Activated CD8-positive, alpha-beta memory T cell treated with anti-CD3 and anti-CD28 coated beads, Interleukin-2, amount 50 U/mL, for 4 hours (primary cell): ENCODE measurements at places on chromosomes 1 and 21.

DNA sequence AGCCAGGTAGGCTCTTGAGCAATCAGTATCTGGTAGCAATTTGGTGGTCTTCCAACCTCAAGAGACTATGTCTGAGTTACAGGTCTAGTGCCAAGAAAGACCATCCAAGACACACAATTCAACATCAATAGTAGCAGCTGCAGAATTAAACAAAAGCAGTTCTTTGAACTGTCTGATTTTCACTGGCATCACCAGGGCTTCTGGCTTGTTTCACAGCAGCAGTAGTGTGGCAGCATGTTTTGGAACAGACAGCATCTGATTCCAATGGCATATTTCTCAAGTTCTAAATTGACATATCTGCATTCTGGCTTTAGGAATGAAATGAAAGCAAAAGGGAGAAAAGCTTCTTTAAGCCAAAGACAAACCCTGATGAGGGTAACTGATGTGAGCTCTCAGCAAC, 334.7 kb upstream of the PRMT6 start:
- DNase-seq = no peak

DNA sequence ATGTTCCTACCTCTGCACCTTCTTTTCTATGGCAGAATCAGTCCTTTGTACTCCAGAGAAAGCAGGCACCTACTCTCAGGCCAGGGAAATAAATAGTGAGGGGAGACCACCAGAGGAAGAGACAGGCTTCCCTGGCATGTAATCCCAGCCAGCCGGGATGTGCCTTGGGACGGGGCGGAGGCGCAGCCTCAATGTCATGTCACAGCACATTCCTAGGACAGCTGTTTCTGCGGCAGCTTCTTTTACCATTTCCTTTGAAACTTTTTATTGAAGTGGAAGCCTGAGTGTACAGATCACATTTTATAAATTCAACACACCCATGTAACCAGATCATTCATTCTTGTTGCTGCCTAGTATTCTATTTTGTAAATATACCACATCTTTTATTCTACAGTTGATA, 67.9 kb upstream of the ZNF326 start:
- no peak for DNase-seq

- no peak for DNase-seq
Observed at GRCh38 chr1:54703471-54703870, 12.2 kb upstream of the TTC4 start.

DNA sequence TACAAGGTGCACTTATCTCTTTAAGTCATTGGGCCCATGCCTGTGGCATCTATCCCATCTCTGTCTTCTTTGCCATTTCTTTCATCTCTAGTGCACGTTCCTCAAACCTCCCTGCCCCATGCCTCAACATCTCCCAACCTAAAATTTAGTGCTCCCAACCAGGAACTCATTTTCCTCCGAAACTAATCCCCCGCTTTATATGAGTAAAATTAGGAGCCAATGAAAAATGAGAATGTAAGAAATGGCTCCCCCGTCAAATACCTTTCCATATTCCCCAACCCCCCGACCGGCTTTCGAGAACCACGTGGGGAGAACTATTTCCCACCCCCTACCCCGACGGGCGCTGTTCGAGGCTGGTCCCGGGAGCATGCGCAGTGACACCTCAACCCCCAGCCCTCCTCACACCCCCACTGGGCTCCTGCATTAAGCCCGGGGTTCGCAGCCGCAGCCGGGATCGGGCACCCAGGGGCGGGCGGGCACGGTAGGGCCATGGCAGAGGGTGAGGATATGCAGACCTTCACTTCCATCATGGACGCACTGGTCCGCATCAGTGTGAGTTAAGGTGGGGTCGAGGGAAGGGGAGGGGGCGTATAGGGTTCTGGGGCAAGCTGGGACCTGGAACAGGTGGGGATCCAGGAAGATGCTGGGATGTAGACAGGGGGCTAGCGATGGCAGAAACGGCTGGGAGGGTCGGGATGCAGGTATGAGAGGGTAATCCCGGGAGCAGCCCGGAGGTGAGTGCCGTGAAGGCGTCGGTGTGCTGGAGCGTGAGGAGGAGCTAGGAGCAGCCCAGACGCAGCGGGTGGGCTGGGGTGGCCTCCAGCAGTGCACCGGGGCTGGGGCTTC, at the start of gene TRIM46:
TSS of gene TRIM46 (plus strand) at position 372 of the 846 bp plus-strand sequence. CDS start at position 490, 118 bp downstream.
- peak; percentile 69 for DNase-seq

DNA sequence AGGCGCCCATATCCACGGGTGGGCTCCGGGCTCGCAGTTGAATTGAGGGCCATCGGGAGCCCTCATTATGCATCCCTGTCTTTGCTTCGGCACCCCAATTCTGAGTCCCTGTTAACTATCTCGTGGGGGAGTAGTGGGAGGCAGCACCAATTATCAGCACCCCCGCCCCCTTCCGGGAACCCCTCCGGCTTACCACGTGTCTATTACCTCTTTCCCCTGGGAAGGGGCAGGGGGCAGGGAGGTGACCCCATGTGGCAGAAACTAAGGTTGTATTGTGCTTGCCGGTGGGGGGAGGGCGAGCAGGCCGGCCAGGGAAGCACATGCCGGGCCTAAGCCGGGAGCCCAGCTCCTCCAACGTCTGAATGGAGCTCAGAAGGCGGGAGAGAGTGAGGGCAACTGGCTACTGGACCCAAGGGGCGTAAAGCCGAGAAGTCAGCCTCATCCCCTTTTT, 1.0 kb downstream of the LIN28A start:
- no peak for DNase-seq

- DNase-seq = no peak
Observed at GRCh38 chr21:17469727-17470126, 43.1 kb upstream of the CXADR start.

GRCh38 chr1:227786673-227787512, 28.6 kb upstream of the PRSS38 start:
- peak; percentile 24 for DNase-seq

- no peak for DNase-seq
Observed at GRCh38 chr1:201779351-201779880, 49.5 kb upstream of the IPO9 start.

- DNase-seq = no peak
Observed at GRCh38 chr1:227370533-227371254, 52.4 kb upstream of the CDC42BPA start.

GRCh38 chr1:73979684-73980083, 218.3 kb downstream of the LRRIQ3 start:
- no peak for DNase-seq

DNA sequence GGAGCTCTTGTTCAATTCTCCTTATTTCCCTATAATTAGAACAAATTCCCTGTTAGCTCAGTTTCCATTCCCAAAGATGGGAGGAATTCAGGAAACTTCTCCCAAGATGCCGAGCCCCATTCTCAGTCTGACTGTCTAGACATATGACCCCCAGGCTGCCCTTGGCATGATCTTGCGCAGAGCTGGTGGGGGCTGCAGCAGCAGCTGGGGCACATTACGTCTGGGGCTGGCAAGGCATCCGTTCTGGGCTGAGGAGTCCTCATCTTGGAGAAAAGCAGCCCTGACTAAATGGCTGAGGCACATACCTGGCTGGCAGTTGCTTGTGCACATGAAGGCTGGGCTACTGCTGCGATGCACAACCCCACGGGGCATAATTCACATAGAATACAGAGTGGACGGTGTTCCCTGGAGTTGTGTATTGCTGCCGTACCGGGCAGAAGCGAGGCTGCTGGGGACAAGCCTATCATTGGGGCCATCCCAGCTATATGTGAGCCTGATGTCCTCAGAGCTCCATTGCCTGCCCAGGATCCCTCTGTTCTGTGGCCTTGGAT, 36.4 kb upstream of the TRABD2B start:
- DNase-seq = no peak

DNA sequence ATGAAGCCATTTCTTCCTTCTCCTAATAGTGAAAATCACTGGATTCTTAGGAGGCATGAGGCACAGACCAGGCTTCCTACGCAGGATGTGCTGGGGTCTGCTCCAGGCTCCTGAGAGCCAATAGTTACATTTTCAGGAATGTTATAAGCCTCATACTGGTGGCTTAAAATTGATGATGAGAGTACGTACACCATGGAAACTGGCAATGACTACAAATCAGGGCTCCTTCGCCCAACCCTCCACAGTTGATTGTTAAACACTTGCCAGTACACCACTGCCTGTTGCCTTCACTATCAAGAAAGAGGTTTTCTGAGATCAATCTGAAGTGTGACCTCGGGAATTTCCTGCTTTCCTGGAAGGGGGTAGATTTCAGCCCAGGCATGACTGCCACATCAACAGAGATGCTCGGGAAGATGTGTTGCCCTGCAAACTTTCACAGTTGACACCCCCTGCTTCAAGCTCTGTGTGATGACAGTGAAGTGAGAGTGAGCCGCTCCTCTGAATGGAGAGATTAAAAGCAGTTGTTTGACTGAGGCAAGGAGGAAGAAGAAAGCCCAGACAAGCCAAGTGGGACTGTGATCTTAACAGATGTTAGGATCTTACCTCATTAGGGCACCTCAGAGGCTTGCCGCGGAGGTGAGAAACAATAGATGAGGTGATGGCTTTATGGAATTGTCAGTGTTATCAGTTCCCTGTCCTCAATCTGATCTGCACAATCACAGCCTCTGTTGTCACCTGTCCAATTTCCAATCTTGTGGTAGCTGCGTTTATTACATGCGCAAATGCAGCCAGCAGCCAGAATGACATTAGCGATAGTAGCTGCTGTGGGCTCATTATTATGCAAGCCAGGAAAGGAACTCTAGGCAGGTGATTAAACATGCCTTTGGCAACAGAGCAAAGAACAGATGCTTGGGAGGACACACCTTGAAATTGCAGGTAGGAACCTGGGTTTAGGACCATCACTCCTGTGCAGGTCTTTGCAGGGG, 277.3 kb downstream of the KAZN start:
- no peak for DNase-seq

GRCh38 chr1:59569198-59569597, 245.6 kb upstream of the HOOK1 start:
- no peak for DNase-seq

GRCh38 chr1:150560011-150560438, 10.8 kb downstream of the ADAMTSL4 start:
- peak; percentile 73 for DNase-seq

GRCh38 chr1:54070171-54070837, 16.9 kb downstream of the TCEANC2 start:
- no peak for DNase-seq

- no peak for DNase-seq
Observed at GRCh38 chr1:4305526-4306301, 348.7 kb upstream of the AJAP1 start.

- no peak for DNase-seq
Observed at GRCh38 chr1:61160526-61160925, 78.2 kb downstream of the NFIA start.

- DNase-seq = no peak
Observed at GRCh38 chr1:100322436-100323211, 29.7 kb upstream of the CDC14A start.
